NCI-H1092 (cell line): ENCODE measurements at places on chromosomes 12 and 14.

GRCh38 chr14:89955022-89955744 is 544 bp upstream of the TDP1 start:
- no peak for DNase-seq

GRCh38 chr12:127771546-127771945 is 495.4 kb upstream of the TMEM132C start:
- DNase-seq = no peak

GRCh38 chr14:97200245-97200644 is 403.1 kb downstream of the VRK1 start:
- DNase-seq = no peak

DNA sequence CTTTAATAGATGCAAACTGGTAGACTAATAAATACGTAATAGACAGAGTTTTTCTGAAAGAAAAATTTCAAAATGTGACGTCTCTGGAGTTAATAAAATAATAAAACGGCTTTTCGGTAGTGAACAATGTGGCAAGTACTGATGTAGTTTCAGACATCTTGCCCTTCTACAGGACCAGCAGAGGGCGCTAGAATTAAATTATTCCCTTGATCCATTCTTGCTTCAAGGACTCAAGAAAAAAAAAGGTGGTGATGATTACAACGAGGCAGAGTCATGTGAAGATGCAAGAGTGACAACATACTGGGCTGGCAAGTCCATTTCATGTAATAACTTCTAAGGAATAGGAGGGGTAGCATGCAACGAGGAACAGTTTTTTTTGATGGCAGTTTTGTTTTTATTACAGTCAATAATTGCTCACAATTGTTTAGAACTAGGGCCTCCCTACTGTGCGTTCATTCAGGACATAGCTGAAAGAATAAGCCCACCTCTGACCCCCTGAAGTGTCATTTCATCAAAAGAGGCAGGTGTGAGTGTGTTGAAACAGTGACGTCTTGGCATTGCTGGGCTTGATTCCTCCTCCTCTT is 101.0 kb upstream of the GZMB start:
- DNase-seq = peak; percentile 77

DNA sequence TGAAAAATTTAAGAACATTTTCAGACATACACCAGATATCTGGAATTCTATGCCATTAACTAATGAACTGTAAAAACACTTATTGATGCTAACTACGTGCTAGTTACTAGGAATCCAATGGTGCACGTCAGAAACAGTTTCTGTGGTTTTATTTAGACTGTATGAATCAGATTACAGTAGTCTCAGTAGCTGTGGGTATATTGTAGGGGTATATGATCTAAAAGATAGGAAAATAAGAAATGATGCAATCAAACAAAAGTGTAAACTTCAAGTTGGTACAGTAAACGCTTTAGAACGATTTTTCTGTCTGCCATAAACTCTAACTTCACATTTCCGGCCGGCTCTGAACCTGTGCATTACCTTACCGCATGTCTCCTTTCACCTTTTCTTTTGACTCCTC is 2.3 kb downstream of the ABCC9 start:
- DNase-seq = no peak

DNA sequence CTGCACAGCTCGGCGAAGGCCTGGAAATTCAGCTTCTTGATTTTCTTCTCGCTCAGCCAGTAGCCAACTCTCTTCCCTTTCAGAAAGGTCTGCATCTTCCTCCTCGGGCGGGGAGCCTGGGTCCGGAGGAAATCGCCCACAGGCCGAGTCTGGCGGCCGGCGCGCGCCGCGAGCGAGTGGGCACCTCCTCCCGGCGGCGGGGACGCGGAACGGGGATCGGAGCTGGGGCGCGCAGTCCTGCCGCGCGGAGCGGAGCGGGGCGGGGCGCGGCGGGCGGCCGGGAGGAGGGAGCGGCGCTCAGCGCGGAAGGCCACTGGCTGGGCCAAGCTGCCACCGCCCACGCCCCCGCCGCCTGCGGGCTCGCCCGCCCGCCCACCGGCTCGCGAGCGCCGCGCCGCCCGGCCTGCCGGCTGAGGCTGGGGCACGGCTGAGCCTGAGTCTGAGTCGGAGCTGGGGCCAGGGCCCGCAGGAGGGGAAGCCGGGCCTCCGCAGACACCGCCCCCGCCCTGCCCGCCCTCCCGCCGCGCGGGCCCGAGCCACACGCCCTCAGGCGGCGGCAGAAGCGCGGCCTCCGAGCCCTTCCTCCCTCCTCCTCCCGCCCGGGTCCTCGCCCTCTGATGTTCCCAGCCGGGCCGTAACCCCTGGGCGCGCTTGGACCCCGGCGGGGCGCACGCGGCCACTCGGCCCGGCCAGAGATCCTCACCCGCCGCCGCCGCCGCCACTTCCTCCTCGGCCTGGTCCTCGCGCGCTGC is 480 bp downstream of the ITPK1 start:
- peak; percentile 79 for DNase-seq

DNA sequence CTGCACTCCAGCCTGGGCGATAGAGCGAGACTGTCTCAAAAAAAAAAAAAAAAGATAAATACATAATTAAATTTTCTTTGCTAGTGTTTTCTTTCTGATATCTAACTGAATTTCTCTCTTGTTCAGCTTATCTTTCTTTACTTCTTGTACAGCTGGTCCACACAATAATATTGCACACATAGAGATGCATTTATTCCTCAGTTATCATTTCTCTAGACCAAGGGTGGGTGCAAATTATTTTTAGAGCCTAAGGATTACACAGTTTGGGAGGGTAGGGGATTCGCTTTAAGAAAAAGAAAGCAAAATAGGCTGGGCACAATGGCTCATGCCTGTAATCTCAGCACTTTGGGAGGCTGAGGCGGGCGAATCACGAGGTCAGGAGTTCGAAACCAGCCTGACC is 17.9 kb downstream of the A2ML1 start:
- DNase-seq = no peak

DNA sequence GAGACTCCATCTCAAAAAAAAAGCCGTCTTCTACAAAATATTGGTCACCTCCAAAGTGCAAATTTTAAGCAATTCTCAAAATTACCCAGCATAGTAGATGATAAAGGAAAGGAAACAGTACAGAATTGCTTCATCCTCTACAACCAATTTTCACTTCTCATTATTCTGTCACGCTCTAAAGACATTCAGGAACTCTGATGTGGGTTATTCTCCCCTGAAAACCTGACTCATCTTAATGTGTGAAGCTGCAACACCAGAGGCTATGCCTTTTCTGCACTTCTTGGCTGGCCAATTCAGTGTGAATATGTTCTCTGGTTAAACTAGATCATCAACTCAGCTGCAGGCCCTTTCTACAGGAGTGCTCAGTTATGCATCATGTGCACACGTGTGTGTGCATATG is 11.0 kb downstream of the PTGER2 start:
- DNase-seq = no peak

- DNase-seq = no peak
Observed at GRCh38 chr12:100566887-100567637, 6.4 kb upstream of the GAS2L3 start.

DNA sequence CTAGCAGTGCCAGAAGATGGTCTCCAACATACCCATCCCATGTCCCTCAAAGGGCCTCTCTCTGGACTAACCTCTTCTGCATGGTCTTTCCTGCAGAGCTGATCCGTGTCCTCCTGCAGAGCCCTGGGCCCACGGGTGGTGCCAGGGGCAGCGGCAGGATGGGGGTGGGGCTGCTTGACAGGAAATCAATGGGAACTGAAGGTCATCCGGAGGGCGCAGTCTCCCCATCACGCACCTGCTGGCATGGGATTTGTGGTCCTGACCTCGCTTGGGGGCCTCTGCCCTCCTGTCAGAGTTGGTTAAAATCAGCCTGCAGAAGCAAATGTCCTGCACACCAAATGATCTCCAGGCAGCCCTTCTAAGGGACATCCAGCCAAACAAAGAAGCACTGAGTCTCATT is 110.2 kb downstream of the DPF3 start:
- DNase-seq = no peak

- DNase-seq = no peak
Observed at GRCh38 chr12:54452628-54453027, 20.8 kb downstream of the GTSF1 start.

DNA sequence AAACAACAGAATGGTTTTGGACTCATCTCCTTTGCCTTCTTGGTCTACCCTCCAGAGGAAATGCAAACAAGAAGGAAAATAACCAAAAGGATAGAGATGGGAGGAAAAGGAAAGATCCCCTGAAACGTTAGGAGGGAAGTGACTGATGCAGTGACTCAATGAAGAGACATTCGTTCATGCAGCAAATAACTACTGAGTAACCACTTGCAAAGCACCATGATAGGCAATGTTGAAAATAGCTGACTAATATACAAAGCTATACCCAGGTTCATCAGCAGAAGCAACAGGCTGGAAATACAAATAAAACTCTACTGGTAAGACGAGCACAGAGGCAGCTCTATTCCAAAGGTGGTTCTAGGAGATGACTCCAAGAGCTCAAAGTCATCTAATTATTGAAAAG is 41.8 kb downstream of the R3HDM2 start:
- DNase-seq = no peak

- DNase-seq = no peak
Observed at GRCh38 chr12:52438305-52439301, 4.4 kb upstream of the KRT75 start.

DNA sequence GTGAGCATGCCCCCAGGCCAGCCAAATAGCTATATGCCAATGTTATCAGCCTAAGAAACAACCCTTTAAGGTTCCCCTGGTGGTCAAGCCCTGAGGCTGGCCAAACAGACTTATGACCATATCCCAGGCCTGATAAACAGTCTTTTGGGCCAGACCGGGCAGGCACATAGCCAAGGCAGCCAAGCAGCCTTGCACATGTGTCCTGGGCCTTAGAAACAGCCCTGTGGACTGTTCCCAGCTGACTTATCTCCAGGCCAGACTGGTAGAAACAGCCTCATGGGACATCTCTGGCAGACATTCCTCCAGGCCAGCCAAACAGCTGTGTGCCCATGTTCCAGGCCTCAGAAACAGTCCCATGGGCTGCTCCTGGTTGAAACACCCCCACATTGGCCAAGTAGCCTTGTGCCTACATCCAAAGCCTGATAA is 295.0 kb upstream of the MGAT4C start:
- DNase-seq = no peak

DNA sequence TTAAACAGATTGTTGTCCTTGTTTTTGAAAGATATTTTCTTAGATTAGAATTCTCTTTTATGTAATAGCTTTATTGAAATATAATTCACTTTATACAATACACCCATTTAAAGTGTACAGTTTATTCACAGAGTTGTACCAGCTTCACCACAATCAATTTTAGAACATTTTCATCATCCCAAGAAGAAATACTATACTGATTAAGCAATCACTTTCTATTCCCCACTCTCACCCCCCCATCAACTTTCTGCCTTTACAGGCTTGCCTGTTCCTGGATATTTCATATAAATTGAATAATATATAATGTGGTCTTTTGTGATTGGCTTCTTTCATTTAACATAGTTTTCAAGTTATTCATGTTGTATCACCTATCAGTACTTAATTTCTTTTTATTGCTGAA is 44.4 kb downstream of the ARHGAP5 start:
- DNase-seq = no peak

GRCh38 chr12:116331876-116332275 is 54.4 kb upstream of the MED13L start:
- no peak for DNase-seq

- no peak for DNase-seq
Observed at GRCh38 chr12:2892246-2892645, 1.6 kb downstream of the TULP3 start.

GRCh38 chr12:123754041-123754772 is 7.9 kb upstream of the DNAH10 start:
- DNase-seq = no peak

GRCh38 chr12:102652645-102653313 is 172.4 kb upstream of the IGF1 start:
- DNase-seq = no peak

DNA sequence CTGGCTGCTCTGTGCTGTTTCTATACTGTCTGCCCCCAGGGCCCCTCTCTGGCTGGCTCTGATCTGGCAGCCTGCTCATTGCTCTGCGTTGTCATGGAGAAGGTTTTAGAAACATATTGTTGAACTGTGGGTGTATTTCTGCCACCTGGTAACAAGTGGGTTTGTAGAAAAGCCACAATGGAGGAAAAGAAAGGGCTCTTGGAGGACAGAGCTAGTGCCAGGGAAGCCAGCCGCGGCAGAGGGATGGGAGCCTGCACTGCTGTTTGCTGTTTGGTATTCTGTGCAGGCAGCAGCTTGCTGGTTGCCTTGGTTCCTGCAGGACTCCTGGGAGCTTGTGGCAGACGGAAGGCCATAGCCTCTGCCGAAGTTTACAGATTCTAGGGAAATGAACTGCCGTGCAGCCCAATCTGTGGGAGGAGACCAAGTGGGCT is 15.1 kb downstream of the CCDC177 start:
- DNase-seq = peak; percentile 91

DNA sequence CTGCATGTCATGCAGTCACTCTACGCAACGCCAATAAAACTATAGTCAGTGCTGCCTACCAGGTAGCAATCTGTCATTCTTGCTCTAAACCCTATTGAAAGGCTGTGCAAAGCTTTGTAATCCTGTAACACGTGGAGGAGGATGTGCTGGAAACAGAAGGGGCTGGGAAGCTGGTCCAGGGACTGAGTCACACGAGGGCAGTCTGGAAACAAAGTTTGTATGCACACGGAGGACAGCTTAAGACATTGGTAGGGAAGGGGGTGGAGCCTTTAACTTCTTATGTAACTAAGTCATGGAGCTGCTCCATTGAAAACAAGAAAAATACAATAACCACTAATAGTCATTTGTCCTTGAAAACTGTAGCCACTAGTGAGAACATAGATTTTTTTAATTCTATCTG is 128.0 kb downstream of the BCAT1 start:
- DNase-seq = no peak

DNA sequence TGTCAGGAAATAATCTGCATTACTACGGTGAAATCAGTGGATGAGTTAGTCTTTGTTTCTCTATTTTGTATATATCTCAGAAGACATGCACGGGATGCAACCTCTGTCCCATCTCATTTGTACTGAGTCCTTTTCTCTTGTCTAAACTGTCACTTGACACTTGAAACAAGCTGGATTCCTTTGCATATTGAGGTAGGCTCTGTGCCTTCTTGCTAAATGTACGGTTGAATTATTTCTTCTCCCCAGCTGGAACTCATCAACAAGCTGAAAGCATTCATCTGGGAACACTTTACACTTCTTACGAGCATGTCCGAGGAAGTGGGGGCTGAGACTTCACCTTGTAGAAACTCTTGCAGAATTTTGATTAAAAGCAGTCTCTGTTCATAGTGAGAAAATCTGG is 119.5 kb downstream of the VEZT start:
- no peak for DNase-seq

GRCh38 chr14:74255281-74255680 is 16.0 kb downstream of the VSX2 start:
- DNase-seq = no peak
